Caki2 (cell line): ENCODE measurements at places on chromosomes 12 and 14.
A peak's percentile ranks its signal among the peaks of the same experiment; 100 is the strongest.

DNA sequence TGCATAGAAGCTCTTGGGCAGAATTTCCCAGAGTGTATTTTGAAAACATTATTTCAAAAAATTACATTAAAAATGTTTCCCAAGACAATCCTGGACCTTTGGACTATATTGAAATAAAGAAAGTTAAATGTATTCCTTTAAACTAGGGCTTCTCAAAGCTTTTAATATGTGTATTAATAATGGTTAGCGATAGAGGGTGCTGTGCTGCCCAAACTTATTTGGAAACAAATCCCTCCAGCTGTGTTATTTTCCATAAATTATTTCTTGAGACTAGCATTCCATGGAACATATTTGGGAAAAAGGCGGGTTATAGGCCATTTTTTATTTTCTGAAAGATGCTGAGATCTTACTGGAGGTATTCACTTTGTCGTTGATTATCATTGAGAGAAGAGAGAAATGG lies 397.8 kb upstream of the MIS18BP1 start:
- no peak for DNase-seq

- DNase-seq = no peak
Observed at GRCh38 chr12:121860257-121860656, 1.6 kb upstream of the HPD start.

- DNase-seq = no peak
Observed at GRCh38 chr12:26233631-26234030, 38.3 kb downstream of the SSPN start.

DNA sequence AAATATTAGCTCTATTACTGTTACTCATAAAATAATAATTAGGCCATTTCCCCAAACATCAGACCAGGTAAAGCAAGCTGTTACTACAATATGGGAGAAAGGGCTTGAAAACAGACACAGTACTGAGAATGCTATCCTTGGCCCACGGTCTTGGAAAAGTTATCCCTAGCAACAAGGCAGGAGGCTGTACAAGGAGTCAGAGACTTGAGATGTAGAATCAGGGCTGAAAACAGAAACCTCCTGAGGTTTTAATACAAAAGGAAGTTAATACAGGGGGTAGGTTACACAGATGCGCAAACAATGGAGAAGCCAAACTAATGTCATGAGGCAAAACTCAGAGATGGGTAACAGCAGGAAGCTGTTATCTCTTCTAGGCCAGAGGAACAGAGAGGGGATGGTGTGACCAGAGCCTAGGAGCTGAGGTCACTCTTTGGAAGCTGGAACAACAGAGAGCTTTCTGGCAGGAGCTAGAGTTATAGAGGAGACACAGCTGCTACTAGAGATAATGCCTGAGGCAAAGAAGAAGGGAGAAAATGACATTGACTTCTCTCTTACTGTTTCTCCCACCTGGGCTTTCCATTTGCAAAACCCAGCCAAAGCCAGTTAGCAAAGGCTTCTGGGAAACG lies 248.8 kb downstream of the SUDS3 start:
- DNase-seq = no peak

- DNase-seq = peak; percentile 80
Observed at GRCh38 chr14:55752580-55753390, 172.8 kb downstream of the KTN1 start.

DNA sequence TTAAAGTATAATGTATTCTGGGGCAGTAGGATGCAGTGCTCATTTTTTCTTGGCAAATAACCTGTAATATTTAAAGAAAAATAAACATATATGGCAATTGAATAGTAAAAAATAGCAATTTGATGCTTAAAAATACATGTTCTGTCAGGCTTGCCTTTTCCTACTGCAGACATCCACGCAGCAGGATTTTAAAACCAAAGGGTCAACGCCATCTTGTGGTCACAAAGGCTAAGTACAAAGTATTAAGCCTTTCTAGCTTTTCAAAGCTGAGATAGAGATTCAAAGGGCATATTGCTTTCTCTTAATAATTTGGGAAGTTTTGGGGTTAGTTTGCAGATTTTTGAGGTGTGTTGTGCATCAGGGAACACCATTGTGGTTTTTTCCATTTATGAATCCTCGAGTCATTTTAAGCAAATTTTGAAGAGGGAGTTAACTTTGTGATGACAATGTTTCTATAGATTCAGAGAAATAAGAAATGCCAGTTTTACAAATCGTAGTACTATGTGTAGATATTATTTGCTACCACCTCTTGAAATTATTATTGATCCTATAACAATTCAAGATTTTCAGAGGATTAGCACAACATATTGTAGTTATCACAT lies 4.7 kb upstream of the CCER1 start:
- no peak for DNase-seq

DNA sequence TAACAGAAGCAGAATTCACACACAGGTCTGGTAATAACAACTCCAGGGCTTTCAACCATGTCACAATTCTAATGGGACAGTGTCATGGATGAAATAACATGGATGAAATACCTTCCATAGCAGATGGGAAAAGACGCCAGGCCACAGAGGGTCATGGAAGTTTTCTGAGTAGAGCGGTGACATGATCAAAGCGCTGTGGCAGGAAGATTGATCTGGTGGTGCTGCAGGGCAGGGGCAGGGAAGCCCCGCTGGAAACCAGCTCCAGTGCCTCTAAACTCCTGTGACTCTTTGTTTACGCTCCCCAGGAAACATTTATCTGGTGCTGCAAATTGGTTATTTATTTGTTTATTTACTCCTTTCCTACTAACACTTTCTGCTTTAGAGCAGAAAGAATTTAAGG lies 108.3 kb upstream of the HMGA2 start:
- no peak for DNase-seq

- DNase-seq = peak; percentile 74
Observed at GRCh38 chr12:63400718-63401117, 249.7 kb upstream of the AVPR1A start.

- peak; percentile 62 for DNase-seq
Observed at GRCh38 chr12:104578453-104578852, 121.7 kb downstream of the CHST11 start.

- no peak for DNase-seq
Observed at GRCh38 chr14:23722675-23723074, 86.5 kb downstream of the DHRS2 start.

GRCh38 chr12:92928421-92928961 lies 604 bp downstream of the EEA1 start:
- no peak for DNase-seq

DNA sequence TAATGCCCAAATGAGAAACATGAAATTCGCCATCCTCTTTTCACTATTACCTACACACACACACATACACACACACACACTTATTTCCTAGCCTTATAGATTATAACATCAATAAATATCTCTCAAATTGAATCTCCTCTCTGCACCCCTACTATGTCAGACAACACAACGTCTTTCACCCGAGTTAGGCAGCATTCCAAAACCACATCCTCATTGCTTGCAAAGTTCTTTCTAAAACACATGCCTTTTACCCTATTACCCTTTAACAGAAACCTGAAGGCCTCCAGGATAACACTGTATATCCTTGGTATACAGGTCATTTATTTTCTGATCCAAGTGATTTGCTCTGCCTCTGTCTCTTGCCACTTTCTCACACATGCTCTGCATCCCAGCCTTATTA lies 56.3 kb downstream of the KCNH5 start:
- DNase-seq = no peak

- no peak for DNase-seq
Observed at GRCh38 chr12:80419644-80420043, 24.4 kb upstream of the PTPRQ start.

- no peak for DNase-seq
Observed at GRCh38 chr12:76782526-76782925, 18.6 kb downstream of the ZDHHC17 start.

- no peak for DNase-seq
Observed at GRCh38 chr14:71355324-71356201, 448.3 kb downstream of the PCNX1 start.

- DNase-seq = no peak
Observed at GRCh38 chr14:85907536-85907935, 377.6 kb downstream of the FLRT2 start.

DNA sequence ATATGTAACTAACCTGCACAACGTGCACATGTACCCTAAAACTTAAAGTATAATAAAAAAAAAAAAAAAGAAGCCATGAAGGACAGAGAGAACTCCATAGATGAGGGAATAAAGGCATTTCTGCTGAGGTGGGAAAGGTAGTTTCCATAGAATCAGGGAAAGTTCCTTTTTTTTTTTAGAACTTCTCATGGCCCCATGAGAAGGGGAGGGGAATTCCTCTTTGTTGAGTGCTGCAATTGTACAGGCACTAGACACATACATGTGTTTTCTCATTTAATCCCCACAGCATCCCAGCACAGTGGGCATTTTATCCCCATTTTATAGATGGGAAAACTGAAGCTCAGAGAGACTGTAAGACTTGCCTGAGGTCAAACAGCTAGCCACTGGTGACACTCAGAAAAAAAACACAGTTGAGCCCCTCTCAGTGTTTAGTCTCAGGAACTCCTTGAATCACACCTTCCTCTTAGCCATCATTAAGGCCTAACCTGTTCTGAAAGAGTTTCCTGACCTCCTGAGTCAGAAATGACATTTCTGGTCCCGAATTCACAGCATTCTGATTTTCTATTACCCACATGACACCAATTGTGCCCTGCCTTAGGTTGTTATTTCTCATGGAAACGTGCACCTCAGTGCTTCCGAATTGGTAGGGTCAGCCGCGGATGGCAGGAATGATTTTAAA lies 189.3 kb upstream of the G2E3 start:
- DNase-seq = no peak

GRCh38 chr14:75837151-75837787 lies 144.5 kb downstream of the TGFB3 start:
- DNase-seq = no peak

- DNase-seq = no peak
Observed at GRCh38 chr14:99202516-99202915, 69.5 kb downstream of the BCL11B start.

GRCh38 chr12:14402697-14403096 lies 37.2 kb downstream of the ATF7IP start:
- DNase-seq = no peak

DNA sequence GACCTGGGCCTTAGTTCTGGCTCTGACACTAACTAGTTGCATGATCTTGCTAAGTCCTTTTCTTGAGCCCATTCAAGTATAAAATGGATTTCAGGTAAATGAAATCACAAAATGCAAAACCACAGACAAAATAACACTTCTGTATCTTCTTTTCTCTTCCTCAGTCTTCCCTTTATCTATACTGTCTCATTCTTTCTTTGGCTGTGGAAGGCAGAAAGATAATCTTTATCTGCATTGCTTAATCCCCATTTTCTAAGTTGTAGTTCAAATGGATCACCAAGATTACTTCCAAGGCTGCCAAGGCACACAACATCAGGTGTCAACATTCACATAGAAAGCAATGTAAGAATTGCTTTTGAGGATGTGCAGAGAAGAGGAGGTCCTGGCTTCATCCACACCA lies 30.3 kb downstream of the TESPA1 start:
- DNase-seq = no peak

DNA sequence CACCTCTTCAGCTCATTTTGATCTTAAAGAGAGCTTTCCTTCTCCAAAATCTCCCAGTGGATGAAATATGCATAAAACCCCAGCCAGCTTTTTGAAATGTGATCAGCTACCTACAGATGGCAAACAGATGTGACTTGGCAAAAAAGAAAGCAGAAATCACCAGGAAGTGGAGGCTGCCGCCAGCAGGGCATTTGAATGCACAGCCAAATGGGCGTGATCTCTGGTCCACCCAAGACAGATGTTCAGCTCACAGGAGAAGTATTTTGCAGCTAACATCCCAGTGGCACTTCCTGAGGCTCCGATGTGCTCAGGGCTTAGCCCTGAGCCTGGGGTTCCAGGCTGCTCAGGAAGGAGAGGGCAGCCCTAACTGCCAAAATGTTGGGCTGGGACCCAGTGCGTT lies 78.3 kb downstream of the LGMN start:
- DNase-seq = no peak

DNA sequence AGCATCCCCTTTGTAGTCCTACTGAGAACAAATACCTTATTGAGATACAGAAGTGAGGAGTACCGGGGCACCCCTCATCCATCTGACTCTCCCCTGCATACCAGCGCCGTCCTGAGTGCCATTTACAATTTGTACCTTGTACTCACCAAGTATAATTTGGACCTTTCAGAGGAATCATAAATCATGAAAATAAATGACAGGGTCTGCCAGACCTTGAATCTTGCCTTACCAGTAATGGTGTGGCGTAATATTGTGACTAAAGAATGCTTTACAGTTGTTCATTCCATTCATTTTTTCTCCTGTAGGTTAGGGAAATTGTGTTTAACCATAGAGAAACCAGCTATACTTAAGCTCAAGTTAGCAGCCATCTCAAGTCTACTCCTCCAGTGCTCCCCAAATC lies 243.7 kb upstream of the RGS6 start:
- DNase-seq = no peak

DNA sequence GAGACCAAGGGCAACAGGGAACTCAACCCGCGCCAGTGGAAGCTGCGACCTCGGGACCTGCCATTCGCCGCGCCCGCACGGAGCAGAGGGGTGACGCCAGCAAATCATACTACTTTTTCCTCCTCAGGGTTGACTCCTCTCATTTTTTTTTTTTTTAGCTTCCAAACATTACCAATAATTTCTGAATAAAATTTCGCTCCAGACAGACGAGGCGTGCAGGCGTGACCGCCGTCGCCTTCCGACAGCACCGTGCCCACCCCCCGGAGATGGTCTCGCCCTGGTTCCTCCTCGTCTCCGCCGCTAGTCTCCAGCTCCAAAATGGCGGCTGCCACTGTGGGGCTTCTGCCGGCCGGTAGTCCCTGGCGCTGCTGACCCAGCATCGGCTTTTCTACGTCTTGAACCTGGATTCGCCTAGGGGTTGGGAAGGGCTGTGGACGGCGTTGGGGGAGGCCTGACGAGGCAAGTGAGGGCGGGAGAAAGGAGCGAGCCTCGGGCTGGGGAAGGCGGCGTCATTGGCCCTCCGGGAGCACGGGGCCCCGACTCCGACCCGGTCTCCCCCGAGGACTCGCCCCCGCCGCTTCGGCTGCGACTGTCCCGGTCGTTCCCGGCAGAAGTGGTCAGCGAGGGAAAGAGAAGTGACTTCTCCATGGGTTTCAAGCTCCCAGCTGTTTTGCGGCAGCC lies at the start of the genes CPSF2 and NDUFB1:
CPSF2 (plus strand) TSS at position 300 of the 681 bp plus-strand sequence. CDS start 9,016 bp downstream, outside the sequence.
NDUFB1 (minus strand) TSS at position 37 of the 681 bp plus-strand sequence. CDS start 4,069 bp downstream, outside the sequence.
- DNase-seq = peak; percentile 80

DNA sequence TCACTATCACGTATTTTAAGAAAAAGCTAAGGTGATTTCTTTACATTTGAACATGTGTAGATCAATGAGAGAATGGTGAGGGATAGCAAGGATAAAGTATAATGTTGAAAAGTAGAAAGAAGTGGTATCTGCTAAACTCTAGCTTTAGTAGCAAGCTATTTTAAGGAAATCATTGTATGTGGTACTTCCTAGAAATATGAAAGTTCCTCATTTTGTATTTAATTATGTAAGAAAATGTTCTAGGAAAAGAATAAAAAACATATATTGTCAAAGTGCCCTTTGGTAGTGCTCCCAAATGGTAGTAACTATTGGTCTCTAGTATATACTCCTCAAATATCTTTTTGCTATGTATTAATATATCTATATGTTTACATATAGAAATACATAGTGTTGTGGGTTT lies 35.7 kb downstream of the RAB21 start:
- DNase-seq = no peak
